ENCODE measurements at places on chromosomes 2 and 18.
A peak's percentile ranks its signal among the peaks of the same experiment; 100 is the strongest.

GRCh38 chr2:38113981-38114708 is 38.2 kb upstream of the CYP1B1 start:
- no peak for DNase-seq

DNA sequence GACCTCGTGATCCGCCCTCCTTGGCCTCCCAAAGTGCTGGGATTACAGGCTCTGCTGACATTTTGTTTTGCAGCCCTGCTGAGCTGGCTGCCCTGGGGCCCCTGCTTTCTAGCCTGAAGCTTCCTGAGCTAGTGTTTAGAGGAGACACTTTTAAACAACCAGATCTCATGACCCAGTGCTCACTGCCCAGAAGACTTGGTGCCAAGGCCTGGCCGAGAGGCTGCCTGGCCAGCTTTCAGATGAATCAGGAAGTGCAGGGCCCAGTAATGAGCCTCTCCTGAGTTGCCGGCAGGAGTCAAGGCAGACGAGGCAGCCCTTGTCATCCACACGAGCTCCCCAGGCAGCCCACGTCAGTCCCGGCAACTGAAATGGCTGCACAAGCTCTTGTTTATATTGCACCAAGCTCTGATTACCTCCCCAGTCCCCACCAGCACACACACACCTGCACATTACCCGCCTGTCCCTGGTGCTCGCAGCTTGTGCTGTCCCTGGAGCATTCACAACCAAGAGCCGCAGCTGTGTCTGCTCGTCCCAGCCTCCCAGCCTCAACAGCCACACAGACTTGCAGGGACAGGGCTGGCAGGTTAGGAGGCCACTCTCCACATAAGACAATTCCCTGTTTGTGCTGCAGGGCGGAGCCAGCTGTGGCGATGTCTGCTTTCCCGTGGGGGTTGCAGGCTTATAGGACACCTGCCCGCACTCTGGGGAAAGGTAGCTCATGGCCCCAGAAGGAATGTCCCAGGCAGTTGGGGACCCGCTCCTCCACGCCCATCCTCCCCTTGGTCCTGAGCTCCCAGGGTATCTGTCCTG is 331.2 kb upstream of the MYT1L start:
- no peak for DNase-seq

GRCh38 chr18:21314724-21315123 is 72.7 kb downstream of the GREB1L start:
- DNase-seq: no peak

DNA sequence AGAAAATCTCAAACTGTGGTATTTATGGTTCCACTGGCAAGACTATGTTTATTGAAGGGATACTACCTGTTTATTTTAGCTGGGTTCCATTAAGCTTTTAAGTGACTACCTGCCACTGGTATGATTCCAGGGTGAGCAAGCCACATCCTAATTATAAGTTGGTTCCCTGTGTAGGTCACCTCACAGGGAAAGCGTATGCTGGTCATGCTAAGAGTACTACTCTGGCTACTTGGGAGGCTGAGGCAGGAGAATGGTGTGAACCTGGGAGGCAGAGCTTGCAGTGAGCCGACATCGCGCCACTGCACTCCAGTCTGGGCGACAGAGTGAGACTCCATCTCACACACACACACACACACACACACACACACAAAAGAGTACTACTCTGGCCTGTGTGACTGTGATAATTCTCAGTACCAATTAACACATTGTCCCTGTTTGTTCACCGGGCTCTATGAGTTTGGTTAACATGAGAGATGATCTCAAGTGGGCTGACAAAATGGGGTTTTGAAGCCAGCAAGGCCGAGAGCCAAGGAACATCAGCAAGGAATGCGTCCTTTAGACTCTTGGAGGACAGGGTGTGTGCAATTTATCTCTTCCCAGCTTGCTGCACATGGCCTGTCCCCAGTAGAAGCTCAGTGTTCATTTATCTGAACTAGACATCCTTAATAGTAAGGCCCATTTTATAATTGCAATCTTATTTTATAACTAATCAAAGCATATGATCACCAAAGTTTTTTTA is 15.2 kb upstream of the ITSN2 start:
- no peak for DNase-seq

- DNase-seq: peak; percentile 76
These were observed at the start of gene WDSUB1 for GRCh38 chr2:159285929-159286708. TSS of gene WDSUB1 (minus strand) at chr2:159286703. CDS start at chr2:159283069, 3,634 bp downstream.

- no peak for DNase-seq
These were observed 560.0 kb downstream of the CCDC85A start for GRCh38 chr2:56743807-56744206.

DNA sequence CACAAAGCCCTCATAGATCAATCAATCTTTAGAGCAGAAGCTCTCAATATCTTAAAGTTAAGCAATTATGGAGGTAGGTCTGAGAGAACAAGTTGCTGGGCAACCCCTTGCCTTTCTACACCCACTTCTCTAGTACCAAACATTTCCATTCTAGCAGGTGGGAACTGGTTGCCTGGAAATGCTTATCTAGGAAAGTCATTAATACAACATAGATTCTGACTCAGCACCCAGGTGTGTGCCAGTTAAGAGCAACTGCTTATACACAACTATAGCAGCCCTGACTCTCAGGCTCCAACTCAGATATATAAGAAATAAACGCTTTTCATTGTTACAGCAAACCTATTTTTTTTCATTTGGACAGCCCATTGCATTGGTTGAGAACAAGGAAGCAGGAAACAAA is 237.7 kb downstream of the IRS1 start:
- no peak for DNase-seq

GRCh38 chr2:40220177-40220925 is 231.5 kb downstream of the SLC8A1 start:
- DNase-seq: no peak

DNA sequence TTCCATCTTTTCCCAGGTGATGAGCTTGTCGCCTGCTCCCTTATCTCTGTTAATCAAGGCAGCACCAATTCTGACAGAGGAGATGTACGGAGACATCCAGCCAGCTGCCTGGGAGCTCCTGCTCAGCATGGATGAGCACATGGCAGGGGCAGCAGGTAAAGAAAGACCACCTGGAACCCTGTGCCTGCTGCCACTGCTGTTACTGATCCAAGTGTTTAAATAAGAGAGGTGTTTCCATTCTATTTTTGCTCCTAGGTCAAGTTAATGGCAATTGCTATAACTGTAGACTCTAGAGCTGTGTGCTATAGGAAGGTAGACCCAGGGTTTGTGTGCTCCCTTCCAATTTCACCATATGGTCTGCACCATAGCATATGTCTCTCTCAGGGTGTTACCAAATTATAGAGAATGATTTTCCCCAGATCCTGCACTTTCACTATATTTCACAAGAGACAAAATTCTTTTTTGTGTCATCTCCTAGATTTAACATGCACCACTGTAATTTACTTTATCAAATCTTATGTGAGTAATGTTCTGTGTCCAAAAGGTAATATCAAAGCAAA is 88.6 kb upstream of the RPE start:
- DNase-seq: no peak

DNA sequence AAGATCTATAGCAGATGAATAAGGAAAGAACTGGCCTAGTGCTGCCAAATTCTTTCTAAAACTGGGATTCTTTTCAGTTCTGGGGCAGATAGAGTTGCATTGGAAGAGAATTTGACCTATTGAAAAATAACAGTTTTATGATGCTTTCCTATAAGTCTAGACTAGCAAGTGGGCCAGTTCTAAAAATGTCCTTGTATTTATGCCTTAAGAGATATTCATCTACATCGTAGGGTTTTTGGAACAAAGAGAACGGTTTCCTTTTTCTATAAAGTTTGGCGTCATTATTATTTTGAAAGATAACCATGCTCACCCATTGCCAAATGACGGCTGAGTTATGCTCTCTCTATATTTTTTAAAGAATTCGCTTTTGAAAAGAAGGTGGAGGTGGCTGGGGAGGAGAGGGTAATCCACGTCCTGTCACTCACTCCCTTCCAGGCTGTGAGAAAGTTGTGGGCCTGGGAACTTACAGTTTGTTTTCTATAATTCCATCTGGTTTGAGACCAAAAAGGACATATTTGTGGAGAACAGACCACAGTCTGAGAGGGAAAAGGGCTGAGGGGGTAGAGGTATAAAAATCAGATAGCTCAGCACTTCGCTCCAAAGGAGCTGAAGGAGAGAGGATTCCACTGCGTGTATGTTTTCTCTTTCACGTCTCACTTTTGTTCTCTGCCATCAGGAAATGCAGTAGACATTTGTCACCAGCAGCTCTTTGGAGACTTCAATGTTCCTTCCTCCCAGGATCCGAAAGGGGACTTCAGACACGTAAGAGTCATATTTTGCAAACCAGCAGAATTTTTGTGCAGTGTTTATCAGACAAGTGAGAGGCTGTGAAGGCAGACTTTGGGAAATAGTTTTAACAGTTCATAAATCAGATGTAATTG is 281.9 kb upstream of the FN1 start:
- no peak for DNase-seq

GRCh38 chr18:12059334-12060181 is 34.1 kb upstream of the ANKRD62 start:
- DNase-seq: no peak

DNA sequence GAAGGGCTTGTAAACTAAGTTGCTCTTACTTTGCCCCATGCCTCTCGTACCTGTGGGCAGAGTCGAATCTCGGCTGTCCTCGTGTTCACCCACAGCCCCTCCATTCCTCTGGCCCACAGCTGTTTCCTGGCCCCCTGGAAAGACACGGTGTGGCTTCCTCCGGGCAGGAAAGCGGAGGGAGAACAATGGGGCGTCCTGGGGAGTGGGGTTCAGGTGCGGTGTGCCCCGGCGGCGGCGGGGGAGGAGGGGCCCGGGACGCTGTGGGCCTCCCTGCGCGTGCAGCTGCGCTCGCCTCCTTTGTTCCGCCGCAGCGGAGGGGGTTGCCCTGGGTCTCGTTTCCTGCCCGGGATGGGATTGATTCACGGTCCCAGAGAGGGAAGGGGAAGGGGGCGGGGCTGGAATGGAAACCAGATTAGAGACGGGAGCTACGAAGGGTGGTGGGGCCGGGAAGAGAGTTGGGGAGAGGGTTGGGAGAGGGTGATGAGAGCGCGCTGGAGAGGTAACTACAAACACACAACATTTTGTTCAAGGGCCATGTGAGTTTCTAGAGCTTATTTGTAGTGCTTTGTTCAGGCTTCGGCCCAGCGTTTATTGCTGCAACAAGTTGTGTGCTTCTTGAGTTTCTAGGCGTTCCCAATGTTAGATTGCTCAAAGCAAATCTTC is 796 bp downstream of the MYO1B start:
- DNase-seq: peak; percentile 86

DNA sequence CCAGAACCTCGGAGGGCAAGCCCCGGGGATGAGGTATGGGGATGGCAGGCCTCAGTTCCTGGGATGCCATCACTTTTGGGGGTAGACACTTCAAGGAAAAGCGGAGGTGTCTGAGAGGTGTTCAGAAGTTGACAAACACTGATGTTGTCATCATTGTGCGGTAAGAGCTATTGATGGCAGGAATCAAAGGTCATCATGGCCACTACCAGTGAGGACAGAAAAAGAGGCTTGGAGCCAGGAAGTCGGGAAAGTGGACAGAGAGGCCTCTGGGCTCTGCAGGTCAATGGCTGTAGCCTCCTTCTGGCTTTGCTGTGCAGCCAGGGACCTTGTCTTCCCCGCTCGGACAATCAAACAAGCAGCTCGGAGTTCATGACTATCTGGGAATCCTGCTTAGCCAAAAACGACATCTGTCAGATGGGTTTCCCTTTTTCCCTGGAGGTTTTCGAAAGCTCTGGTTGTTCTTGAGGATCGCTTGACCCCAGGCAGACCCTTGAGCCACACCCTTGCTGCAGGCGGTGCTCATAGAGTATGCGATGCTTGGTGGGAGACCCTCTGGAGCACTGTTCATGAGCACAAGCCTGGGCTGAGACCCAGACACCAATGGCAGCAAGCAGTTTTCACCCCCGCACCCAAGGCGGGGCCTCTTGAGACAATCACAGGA is 19.4 kb downstream of the ACKR3 start:
- no peak for DNase-seq

DNA sequence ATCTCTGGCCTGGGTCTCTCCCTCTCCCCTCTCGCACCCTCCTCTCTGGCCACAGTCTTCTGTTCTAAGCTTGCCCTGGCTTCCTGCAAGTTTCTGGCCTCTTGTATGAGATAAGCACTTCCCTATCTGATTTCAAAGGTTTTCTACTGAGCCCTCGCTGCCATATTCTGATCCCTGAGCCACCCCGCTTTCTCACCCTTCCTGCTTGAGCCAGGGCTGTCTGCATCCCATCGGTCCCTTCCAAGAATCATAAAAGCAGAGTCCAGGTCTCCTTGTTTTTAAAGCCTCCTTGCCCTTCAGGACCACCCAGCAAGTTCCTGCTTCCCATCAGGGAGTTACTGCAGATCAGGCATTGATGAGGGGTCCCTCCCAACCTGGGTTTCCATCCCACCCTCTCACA is 110.2 kb downstream of the PRKCE start:
- no peak for DNase-seq

DNA sequence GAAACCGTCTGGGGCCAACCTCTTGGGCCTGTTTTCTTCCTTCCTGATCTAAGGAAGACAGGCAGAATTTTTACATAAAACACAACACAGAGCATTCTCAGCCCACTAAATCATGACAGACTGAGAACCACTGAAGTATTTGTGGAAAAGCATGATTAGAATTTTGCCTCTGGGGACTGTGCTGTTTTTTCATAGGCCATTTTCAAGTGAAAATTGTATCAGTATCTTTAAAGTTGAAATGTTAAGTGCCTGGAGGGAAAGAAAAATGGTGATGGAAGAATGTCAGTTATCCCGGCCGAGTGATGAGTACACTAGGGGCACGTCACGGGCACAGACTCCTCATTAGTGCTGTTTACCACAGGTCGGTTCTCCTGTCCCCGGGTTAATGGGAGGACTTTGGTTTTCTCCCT is 36.9 kb downstream of the EHD3 start:
- no peak for DNase-seq

GRCh38 chr2:111062417-111062816 is 58.3 kb upstream of the BCL2L11 start:
- no peak for DNase-seq

DNA sequence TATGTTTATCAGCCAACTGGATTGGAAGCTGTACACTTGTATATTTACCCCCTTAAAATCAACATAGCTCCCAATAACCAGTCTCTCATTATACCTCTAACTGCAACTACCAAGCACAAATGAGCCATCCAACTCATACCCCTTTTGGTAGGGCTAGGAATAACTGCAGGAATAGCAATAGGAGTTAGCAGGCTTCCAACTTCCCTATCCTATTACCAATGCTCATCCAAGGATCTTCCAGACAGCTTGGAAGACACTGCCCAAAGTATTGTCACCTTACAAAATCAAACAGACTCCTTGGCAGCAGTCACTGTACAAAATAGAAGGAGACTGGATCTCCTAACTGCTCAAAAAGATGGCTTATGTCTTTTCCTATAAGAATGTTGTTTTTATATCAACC is 61.6 kb downstream of the SLC25A12 start:
- no peak for DNase-seq

DNA sequence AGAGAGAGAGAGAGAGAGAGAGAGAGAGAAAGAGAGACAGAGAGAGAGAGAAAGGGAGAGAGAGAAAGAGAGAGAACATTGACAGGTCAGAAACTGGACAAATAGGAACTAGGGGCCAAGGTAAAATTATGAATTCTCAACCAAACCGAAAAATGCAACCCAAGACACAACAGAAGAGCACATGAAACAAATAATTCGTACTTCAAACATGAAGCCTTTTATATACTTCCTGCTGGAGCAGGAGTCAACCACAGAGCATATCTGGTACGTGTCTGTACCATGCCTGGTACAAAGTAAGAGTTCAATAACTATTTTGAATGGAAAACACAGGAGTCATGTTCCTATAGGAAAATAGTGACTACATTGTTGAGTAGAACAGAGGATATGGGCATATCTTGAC is 6.5 kb upstream of the VPS54 start:
- DNase-seq: no peak
